Stimulated activated CD8-positive, alpha-beta memory T cell treated with anti-CD3 and anti-CD28 coated beads, Interleukin-2, amount 100 ng/mL, for 1 hour (primary cell): ENCODE measurements at places on chromosomes 3 and 15.

GRCh38 chr15:91861223-91861622, 7.7 kb downstream of the SLCO3A1 start:
- DNase-seq = no peak

GRCh38 chr3:171206283-171206682, 179.8 kb upstream of the SLC2A2 start:
- DNase-seq = no peak

- DNase-seq = no peak
Measured at GRCh38 chr15:41546851-41547786, 3.1 kb upstream of the RPAP1 start.

- no peak for DNase-seq
Measured at GRCh38 chr3:23552506-23552905, 253.2 kb upstream of the UBE2E1 start.

DNA sequence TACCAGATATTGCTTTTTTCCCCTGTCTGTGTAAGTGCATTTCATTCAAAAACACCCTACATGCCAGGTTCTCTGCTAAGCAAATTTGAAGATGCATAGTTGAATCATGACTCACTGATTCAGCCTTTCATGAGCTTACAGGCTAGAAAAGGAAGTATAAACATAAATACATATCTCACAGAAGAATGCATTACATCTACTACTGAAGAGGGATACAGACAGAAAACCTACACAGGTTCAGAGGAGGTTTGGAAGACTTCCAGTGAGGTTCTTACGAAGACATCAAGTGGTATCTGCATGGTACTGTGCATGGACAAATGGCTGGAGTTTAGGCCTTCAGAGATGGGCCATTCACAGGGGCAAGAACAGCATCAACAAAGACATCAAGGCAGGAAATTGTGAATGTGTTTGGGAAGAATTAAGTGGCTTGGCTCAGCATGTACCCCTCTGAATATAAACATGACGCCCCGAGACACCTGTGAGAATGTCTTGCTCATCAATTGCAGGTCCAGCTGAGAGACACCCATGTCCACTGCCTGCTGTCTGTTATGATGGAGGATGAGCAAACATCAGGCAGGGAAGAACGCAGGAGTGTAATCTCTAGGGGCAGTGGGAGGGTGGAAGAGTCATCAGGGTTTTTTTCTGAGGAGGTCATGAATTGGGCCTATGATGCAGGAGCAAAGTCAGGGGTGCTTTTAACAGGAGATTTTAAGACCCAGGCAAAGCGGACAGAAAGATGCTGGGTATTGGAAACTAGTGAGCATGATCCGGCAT, 105.1 kb upstream of the GALNT15 start:
- no peak for DNase-seq

GRCh38 chr3:14587740-14588360, 47.7 kb upstream of the GRIP2 start:
- DNase-seq = no peak

DNA sequence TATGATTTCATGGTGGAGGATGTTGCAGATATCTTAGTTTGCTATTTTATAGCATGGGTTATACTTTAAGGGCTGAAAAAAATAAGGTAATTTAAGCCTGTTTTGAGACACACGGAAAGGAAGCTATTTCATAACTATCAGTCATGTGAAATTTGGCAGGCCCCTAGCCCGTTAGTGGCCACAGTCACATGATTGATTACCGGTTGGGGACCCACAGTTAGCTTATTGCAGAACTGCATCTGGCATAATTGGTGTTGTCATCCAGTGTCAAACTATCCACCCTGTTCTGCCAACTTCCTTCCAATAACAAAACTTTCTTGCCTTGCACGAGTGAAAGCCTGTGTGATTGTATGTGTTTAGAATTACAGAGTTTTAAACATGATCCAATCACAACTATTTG, 35.2 kb downstream of the FNDC3B start:
- no peak for DNase-seq

DNA sequence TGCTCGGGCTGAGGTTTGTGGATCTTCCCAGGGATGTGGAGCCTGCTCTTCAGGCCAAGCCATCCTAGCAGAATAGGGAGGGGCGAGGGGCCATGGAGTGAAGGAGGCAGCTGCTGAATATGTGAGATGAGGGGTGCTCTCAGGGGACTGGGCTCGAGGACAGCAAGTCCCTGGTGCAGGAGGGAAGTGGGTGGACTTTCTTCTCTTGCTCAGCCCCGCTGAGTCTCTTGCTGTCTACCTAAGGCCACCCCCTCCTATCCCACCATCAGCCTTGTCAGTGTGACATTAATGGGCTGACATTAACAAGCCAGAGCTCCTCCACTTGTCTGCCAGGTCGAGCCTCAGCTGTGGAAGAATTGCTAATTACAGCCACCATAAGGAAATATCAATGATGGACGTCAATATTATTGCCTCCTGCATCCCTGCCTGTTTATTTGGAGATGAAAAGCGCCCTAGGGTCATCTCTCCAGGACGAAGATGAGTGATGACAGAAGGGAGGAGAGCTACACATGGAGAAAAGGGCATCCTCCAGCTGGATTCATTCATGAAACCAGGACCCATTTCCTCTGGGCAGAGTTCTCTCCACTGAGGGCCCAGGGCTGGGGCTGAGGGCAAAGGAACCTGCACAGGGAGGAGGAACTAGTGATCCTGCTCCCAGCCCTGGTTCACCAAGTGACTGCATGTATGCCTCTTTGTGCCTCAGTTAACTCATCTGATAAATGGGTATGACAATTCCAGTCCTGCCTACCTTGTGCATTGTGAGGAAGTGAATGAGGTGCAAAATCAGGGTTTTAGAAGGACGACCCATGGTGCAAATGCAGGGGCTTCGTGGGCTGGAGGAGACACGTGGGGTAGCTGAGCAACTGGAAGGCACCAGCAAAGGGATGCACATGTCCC, 34.9 kb upstream of the LINGO1 start:
- no peak for DNase-seq

- no peak for DNase-seq
Measured at GRCh38 chr3:57164217-57164656, 916 bp downstream of the IL17RD start.

- no peak for DNase-seq
Measured at GRCh38 chr15:71290002-71290401, 174.7 kb downstream of the THSD4 start.

- DNase-seq = no peak
Measured at GRCh38 chr3:137759505-137759904, 4.6 kb upstream of the SOX14 start.

- no peak for DNase-seq
Measured at GRCh38 chr3:4478261-4478660, 11.2 kb upstream of the SUMF1 start.

DNA sequence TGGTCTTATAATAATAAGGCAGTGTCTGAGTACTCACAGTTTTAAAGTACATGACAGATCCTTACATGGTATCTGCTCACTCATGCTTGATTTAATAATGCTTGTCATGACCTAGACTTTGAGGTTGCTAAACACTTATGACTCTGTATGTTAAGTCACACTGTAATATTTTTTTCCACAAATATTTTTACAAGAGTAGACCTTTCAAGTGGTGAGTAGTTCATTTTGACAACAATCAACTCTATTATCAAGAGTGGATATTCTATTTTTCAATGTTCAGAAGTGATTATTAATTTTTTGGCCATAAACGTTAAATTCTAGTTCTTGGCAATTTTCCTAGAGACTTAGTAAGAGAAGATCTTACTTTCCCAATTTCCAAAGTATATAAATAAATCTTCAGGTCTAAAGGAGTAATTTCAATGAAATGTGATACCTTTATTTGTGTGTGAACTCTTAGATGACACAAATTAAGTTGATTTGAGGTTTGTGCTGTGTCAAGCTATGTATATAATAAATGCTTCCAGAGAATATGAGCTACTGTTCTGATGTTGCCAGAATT, 104.5 kb downstream of the NLGN1 start:
- no peak for DNase-seq

DNA sequence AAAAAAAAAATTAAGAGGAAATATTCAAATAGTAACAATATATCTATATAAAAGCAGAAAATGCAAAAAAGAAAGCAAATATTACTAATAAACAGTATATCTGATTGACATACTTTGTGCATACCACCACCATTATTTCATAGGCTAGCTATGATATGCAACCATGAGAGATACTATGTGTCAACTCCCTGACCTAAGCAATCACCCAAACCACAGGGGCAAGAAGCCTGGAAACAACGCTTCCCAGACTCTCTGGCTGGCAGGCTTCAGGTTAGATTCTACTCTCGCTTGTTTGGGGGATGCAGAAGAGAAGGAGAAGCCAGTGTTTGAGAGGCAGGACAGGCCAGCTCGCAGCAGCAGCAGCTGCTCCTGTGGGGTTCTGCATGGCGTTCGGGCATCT, 169.3 kb upstream of the TPM1 start:
- no peak for DNase-seq

DNA sequence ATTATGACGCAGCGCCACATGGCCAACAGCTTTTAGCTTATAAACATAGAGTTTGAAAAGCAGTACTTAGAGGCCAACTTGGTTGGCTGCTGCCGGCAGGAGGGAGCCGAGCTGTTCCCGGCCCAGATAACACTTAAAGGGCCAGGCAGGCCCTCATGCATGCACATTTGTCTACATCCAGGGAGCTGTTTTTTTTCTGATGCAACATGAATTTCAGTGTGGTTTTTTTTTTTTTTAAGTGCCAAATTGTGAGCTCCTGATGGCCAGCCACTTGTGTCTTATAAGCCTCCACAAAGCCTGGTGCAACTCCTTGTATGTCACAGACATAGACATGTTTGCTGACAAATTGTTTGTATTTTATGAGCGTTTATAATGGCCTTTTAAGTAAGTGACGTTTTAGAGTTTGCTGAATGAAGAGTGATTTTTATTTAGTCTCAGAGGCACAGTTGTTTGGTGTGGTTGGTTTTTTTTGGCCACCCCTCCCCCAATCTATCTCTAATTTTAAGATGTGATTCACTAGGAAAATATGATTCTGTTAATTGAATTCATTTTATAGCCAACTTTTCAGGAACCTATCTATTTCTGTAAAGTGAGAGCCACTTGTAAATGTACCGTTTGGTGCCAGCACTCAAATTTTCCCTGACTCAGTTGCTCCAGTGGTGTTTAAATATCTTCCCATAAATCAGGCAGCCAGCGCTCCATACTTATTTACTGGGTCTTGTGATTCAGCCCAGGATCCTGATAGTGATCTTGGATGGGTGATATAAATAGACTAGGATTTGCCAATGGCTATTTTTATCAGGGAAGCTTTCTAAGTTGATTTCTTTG, 134.3 kb downstream of the VGLL4 start:
- DNase-seq = no peak

DNA sequence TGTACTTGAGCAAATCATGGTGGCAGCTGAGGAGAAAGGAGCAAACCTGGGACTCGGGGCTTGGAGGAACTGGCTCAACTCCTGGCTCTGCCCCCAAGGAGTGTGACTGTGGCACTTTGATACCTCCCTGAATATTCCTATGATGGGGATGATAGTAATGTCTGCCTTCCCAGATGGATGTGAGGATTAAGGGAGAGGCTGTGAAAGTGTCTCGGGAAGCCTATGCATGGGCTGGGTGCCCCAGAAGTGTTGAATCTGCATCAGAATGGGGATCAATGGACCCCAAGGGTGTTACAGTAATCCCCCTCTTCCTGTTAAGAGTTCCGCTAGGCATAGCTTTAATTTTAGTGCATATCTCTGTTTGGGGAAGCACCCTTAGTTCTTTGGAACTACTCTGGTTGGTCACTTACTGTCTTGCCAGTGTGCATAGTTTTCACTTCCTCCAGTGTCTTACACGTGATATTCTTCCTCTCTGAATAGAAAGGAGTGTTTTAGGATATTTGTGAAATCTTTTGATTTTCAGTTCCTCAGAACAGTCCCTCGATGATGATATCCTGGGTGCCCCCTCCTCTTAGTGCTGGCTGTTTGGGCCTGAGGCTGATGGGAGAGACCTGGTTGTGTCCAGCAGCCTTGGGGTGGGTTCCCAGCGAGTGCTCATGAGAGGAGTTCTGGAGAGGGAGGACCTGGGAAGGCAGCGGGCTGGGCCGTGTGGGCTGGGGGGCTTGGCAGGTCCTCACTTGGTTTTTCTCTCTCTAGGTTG, 97.5 kb downstream of the CHDH start:
- DNase-seq = no peak

- DNase-seq = no peak
Measured at GRCh38 chr15:89175617-89176191, 45.7 kb downstream of the RLBP1 start.

DNA sequence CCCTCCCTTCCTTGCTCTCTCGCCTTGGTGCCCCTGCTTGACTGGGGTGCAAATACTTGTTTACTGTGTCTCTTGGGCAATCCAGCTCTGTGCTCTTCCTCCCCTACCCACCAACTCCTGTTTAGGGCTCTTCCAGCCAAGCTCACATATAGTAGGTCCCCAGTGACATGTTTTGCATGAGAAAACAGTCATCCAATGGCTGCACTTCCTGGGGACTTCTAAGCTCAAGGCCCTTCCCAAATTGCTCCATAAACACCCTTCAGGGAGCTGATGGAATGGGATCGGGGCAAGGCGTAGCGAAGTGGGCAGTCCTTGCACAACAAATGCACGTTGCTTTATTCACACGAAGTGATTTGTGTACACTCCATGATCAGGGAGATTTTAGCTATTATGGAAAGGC, 9.4 kb upstream of the COPG1 start:
- DNase-seq = no peak

- DNase-seq = no peak
Measured at GRCh38 chr3:46831316-46831715, 31.9 kb downstream of the MYL3 start.

DNA sequence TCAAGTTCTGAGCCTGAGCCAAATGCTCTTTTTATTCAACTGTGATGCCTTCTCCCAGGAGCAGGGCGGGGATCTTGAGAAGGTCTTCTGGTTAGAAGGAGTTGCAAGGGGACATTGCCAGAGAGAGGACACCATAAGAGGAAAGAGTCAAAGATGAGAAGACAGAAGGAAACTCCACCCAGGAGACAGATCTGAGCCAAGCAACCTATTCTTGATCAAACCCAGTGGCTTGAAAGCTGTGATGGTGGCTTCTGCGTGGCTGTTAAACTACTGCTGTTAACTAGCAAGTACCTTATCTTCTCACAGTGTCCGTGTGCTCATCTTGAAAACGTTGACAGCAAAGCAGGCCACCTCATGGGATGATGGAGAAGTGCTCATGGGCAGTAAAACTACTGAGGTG, 19.8 kb upstream of the AGBL1 start:
- no peak for DNase-seq

GRCh38 chr15:64100958-64101357, 5.2 kb downstream of the SNX1 start:
- DNase-seq = no peak

GRCh38 chr3:130291148-130291547, 54.3 kb upstream of the COL6A5 start:
- no peak for DNase-seq

DNA sequence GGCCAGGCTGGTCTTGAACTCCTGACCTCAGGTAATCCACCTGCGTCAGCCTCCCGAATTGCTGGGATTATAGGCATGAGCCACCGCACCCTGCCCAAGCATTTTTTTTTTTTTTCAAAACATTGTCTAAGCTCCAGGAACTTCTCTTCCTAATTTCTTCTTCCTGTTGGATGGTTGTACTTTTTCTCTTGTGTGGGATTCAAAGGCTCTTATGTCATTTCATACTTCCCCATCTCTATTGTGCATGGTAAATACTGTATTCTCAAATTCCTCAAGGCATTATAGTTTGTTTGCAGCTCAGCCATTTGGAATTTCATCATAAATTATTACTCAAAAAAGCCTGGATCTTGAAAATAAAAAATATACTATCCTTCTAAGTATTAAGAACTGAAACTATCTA, 199.1 kb upstream of the GADL1 start:
- DNase-seq = no peak
